T-cell (primary cell): ENCODE measurements at places on chromosomes 7 and 10.

DNA sequence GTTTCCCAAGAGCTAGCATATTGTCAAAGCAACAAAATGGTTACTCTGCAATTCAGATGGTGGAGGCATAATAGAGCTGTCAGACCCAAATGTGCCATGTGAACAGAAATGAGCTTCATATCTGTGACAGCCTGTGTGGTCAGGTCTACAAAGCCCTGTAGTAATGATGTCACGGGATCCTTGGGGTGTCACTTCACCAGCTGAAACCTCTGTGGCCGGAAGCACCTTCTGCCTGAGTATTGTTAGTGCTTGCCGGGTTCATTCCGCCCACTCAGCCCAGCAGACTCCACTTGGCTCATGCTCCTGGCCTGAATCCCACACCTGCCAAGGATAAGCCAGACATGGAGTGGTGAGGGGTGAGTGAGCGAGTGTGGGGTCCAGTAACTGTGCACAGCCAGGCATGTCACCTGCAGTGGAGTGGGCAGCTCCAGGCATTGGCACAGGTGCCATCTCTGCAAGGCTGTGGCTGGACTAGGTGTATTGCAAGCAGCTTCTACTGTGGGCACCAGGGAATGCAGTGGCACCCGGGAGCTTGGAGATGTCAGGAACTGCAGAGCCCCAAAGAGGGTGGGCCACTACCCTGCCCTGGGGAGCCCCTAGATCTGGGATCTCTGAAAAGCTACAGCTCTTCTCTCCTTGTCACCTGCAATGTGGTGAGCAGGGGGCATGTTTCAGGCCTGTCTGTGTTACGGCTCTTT is 341.9 kb upstream of the CHRM2 start:
- no peak for DNase-seq

GRCh38 chr10:91341686-91342085 is 68.5 kb upstream of the HECTD2 start:
- no peak for DNase-seq

GRCh38 chr10:30036811-30037210 is 22.6 kb downstream of the JCAD start:
- no peak for DNase-seq

GRCh38 chr10:72792288-72792687 is 100.3 kb downstream of the MCU start:
- no peak for DNase-seq

DNA sequence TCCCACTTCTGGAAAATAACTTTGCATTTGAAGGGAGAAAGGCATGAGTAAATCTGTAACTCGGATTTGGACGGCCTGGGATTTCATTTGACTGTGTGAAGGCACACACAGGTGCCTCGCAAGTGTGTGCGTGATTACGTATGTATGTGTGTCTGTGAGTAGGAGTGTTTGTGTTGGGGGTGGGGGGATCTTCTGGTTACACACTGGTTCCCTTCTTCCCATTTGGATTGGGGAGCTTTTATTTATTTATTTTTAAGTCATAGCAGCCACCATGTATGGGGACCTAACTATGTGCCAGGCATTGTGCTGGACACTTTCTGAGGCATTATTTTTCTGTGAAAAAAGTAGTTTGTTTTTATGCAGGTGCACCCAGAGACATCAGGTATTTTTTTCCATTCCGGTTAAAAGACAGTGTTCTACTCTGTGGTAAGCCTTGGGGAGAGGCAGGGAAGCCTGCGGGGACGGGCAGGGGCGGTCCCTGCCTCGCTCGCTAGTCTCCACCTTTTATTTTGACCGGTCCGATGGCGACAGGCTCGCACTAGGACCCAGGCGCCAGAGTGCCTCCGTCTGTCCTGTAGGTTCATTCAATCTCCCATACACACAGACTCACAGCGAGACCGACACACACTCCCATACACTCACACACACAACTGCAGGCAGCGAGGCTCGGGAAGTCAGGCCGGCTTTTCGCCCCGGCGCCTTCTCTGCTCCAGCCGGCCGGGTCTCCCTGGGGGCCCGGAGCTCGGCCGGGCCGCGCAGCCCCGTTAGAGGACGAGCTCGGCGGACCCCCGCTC is at the start of gene MXI1:
TSS of gene MXI1 (plus strand) at position 595 of the 794 bp plus-strand sequence. CDS start 204 bp downstream, outside the sequence.
- no peak for DNase-seq
